ENCODE measurements at places on chromosomes 5 and 9.

GRCh38 chr9:38066914-38067858, 1.8 kb downstream of the SHB start:
- DNase-seq, result no peak

DNA sequence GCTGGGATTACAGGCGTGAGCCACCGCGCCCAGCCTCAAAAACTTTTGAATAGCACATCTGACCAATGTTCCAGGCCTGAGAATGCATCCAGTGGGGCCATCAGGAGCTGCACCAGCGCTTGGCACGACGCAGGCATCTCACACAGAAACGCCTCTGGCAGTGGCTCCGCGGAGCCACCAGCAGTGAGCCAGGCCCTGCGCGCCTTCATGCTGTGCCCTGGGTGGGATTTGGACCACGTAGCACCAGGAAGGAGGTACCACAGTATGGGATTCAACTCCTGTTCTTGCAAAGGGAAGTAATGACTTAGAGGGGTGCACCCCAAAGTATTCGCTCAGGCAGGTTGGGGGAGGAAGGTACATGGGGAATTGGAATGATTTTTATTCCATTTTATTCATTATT, 3.0 kb downstream of the CCDC187 start:
- DNase-seq, result no peak

- DNase-seq, result no peak
Measured at GRCh38 chr5:124477062-124477461, 269.4 kb downstream of the ZNF608 start.

- no peak for DNase-seq
Measured at GRCh38 chr5:169183576-169183975, 117.4 kb downstream of the SLIT3 start.

DNA sequence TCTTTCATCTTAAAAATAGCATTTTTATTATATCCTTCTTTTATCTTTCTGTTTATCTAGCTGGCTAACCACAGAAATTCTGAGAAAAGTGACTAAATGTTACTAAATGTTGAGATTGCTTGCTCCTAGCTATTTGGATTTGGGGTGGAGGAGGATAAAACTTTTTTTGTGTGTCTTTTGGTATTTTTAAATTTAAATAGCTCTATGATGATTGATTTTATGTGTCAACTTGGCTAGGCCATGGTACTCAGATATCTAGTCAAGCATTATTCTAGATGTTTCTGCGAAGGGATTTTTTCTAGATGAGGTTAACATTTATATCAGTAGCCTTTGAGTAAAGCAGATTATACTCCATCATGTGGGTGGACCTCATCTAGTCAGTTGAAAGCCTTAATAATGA, 75.0 kb downstream of the GCNT1 start:
- peak; percentile 36 for DNase-seq

- DNase-seq, result no peak
Measured at GRCh38 chr9:127451858-127452656, 747 bp downstream of the LRSAM1 start.

DNA sequence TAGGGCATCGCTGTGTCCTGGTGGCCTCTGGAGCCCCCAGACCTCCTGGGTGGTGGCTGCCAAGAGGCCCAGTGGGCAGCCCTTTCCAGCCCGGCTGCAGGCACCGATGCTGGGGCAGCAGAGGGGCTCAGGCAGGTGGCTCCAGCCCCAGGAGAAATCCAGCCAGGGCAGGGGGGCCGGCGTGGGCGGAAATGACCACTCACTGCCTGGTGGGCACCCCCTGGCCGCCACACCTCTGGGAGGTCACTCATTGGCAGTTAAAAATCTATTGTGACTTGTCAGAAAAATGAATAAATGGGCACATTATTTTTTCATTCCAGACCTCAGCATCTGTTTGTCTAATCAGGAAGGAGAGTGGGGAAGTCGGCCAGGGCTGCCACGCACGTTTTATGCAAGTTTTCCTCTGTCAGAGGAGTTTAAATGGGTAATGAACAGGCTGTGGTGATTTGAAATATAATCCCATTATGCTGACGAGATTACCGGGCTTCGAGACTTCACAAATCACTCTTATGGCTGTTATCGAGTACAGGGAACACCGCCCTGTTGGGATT, 171.9 kb downstream of the GAPVD1 start:
- no peak for DNase-seq

All from non-pigmented ciliary epithelial cell (primary cell).